ENCODE measurements at places on chromosomes 2 and 18.

- no peak for DNase-seq
Observed at GRCh38 chr2:110677080-110677479, 783 bp downstream of the BUB1 start.

GRCh38 chr18:36610661-36611060 lies 218.1 kb downstream of the TPGS2 start:
- no peak for DNase-seq

- no peak for DNase-seq
Observed at GRCh38 chr2:113124181-113124961, 3.0 kb upstream of the IL1RN start.

- no peak for DNase-seq
Observed at GRCh38 chr2:136985044-136985443, 219.7 kb downstream of the THSD7B start.

DNA sequence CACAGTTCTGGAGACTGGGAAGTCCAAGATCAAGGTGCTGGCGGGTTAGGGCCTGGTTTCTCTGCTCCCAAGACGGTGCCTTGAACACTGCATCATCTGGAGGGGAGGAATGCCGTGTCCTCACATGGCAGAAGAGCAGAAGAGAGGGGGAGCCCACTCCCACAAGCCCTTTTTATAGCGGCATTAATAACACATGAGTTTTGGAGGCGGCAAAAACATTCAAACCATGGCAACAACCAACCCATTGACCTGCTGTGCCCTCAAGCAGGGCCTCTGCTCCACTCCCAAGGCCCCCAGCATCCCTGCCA lies 62.0 kb downstream of the SMAD7 start:
- DNase-seq = no peak

DNA sequence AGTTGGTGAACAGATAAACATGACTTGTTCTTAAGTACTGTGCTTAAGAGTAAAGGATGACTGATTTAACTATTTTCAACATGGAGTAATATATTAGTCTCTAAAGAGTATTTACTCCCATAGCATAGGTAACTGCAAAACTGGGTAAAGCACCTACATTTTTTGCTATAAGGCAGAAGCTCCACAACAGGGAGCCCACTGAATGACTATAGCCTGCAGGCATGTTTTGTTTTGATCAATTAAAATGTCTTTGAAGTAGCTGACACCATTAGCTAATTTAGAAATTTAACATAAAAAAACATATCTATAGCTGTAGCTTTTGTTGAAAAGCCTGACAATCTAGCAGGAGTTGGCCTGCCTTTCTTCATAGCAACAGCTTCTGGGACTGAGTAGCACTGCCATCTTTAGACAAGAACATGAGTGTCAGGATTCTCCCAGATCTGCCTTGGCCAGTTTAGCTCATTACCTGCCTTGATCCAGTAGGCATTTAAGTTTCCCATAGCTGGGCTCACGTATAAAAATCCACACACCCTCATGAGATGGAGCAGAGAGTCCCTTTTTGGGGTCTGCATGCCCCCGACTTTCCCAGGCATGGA lies 1935.1 kb upstream of the PIK3C3 start:
- DNase-seq = no peak

DNA sequence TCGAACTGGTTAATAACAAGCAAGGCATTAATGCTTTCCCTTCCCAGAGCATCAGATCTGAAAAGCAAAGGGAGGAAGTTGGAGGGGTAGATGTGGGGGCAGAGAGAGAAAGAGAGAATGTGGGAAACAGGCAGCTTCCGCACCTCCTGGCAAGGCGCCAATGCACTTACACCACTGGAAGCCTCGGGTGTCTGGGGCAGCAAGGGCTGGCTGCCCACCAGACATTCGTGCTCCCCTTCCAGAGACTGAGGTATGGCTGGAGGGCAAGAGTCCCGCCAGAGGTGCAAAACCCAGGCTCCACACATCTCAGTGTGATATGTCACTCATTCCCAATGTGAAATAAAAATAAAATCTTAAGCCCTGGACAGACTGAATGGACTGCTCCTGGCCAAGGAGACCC lies 46.4 kb downstream of the TEX51 start:
- DNase-seq = no peak

DNA sequence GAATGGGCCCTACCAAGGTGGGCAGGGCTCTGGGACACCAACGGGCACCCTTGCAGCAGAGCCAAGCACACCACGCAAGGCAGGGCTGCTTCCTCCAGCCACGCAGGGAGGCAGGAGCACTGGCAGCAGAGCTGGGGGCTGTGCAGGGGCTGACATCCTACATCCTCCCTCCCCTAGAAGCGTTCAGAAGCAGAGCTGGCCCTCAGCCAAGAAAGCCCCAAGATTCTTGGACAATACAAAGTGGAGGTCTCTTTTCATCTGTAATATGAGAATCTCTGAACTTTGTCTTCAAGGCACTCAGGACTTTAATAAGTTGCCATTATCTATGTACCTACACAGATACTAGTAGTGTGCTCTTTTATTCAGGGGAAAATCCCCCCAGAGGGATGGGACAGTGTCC lies 128.1 kb upstream of the AGAP1 start:
- DNase-seq = no peak

DNA sequence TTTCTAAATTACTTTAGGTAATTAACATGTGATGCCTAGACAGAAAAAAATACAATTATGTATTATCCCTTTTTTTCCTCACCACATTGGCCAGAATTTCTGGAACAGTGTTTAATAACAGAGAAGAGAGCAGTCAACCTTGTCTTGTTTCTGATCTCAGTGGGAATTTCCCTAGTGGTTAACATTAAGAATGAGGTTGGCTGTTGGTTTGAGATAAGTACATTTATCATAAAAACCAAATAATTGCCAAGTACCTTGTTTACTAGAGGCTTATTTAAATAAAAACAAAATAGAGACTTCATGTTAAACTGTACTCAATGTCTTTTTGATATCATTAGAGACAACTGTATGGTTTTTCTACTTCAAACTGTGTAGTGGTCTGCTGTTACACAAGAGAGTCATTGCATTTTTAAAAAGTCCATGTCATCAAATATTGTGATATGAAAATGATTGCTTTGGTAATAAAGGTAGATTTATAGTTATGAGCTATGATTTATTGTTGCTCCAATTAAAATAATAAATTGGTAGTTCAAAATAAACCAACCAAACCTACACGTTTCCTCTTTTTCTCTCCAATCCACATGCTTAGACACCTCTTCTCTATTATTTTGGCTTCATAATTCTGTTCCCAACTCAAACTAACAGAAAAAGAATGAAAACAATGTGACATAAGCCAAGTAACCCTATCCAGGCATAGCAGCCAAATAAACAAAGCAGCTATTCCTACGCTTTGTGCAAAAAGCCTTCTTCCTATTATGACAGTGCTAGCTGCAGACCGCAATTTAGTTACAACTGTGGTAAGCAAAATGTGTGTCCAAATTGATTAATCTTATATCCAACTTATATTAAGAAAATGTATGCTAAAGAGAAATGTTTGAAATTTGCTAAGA lies 20.9 kb upstream of the TANK start:
- DNase-seq = no peak

DNA sequence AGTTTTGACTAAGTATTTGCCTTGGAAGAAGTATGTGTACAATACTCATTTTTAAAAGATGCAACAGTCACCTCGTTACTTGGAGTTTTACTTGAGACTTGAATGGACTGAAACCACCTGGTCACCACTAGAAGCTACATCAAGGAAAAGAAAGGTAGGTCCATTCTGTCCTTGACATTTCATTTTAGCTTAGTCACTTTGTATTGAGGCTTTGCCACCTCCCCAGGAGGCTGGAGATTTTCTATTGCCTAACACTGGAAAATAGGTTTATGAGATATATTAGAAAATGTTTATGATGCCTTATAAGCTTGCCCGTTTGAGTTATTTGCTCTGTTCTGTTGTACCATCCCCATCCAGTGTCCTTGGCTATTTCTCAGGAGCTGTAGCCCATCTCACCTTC lies 107.9 kb upstream of the ETAA1 start:
- DNase-seq = no peak

- no peak for DNase-seq
Observed at GRCh38 chr2:183389546-183390080, 265.4 kb downstream of the NUP35 start.

GRCh38 chr2:25076749-25077148 lies 34.9 kb downstream of the EFR3B start:
- no peak for DNase-seq

- DNase-seq = no peak
Observed at GRCh38 chr2:45879406-45879805, 227.9 kb downstream of the PRKCE start.

- DNase-seq = no peak
Observed at GRCh38 chr2:189582809-189583192, 2.2 kb upstream of the SLC40A1 start.

DNA sequence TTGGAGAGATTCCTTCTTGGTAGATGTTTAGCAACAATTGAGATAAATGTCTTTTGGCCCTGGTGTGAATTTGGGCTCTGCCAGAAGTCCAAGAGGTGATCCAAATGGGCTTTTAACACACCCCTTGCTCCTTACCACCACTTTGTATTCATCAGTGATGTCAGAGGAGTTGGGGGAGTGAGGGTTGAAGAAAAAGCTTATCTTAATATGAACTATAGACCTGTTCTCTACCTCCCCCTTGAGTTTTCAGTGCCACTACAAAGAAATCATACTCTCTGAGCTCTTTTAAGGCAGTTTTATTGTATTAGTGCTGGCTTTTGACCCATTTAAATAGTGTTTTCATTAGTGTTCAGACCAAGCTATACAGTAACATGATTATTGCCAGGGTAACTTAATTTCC lies 229.1 kb downstream of the PHLPP1 start:
- no peak for DNase-seq

- no peak for DNase-seq
Observed at GRCh38 chr2:172307800-172308199, 119.6 kb upstream of the ITGA6 start.

GRCh38 chr18:26480897-26481795 lies 67.2 kb downstream of the KCTD1 start:
- DNase-seq = no peak

GRCh38 chr18:77124452-77124922 lies 8.1 kb downstream of the MBP start:
- DNase-seq = peak; percentile 35

- DNase-seq = no peak
Observed at GRCh38 chr18:9535430-9535991, 60.2 kb downstream of the RALBP1 start.

GRCh38 chr2:85828725-85829124 lies 60.1 kb downstream of the ST3GAL5 start:
- DNase-seq = no peak

- no peak for DNase-seq
Observed at GRCh38 chr2:183035954-183036669, 2.1 kb downstream of the NCKAP1 start.

DNA sequence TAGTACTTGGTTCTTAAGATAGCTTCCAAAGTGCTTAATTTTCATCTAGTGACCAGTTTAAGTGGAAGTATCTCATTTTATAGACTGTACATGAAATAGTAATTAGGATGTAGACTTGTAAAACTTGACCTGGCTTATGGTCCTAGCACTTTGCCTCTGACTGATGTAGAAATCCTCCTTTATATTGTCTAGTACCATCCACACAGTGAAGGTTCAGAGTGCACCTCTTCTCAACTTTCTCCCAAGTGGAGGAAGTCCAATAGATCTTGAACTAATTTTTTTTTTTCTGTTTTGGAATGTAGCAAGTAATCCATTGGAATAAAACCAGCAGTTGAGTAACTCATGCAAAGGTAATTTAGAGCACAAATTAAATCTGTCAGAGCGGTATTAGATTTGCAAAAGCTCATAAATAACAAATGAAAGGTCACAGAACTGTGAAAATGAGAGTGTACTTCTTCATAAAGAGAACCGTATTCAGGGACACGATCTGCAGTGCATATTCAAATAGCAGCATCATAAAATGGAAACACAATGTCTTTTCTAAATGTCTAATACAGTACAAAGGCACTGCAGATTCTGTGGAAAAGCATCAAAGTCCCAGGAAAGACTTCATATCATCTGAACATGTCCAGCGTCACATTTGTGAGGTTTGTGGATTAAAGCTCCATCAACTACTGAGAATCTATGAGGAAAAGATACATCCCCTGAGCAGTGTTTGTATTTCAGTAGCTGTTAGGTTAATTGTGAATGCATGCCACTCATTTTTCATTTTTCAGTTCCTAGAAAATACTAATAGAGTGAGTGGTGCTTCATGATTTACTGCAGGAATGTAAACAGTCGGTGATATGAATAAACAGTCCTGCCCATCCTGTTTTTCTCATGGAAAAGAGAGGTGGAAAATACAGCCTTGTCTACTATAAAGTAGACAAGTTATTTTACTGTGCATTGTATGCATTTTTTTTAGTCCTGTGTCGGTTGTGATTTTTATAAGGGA lies 100.7 kb downstream of the LYPD6 start:
- DNase-seq = no peak

GRCh38 chr18:8745355-8746014 lies 40.1 kb downstream of the MTCL1 start:
- no peak for DNase-seq

GRCh38 chr2:163633291-163633690 lies 102.5 kb downstream of the FIGN start:
- no peak for DNase-seq

DNA sequence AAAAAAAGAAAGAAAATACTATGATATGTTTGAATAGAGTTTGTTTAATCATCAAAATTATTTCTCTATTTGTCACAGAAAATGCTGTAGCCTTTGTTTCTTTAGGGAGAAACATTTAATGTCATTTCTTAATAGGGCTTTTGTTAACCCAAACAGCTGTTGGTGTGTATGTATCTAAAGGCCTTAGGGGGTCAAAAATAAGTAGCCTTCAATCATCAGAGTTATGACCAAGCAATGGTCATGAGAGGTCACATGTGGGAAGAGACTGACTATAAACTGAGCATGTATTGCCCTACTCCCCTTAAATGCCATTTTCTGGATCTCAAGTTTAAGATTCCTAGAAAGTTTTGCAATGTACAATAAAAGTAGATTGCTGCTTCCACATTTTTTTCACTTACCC lies 22.7 kb downstream of the HNMT start:
- DNase-seq = no peak

DNA sequence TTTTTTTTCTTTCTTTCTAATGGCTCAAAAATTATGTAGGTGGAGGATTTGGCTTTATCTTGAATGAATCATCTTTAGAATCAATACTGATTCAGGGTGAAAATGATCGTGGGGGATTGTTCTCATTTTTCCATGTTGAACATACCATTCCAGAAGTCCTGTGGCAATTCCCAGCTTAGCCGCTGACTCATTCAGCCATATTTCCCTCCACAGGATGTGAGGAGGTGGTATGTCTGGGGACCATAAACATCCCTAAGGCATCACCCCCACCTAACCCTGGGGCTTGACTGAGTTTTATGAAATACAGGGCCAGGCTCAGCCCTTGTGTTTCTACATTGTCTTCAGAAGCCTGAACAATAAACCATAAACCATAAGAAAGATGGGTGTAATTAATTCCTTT lies 92.7 kb upstream of the FN1 start:
- no peak for DNase-seq
